ENCODE measurements at places on chromosomes 6 and 20. TPM values are rescaled to one million over a fixed set of nuclear protein-coding genes. Genes with fewer than 3 reads are reported as not detected.

Gene ADGRF5
- total RNA-seq = not detected

Gene RIPPLY2
- not detected for total RNA-seq

Gene RBM24
- total RNA-seq = 0.49 TPM

Gene GSTA2
- 0.50 TPM for total RNA-seq

Gene BPIFB4
- not detected for total RNA-seq

Gene ADGRF1
- 10.0 TPM for total RNA-seq

Gene CST7
- not detected for total RNA-seq

Gene BLCAP
- 106 TPM for total RNA-seq

Gene DEFB127
- total RNA-seq = not detected

Gene MCHR2
- total RNA-seq = not detected

Gene CCDC28A
- total RNA-seq = 7.3 TPM

Gene PRL
- total RNA-seq = not detected

Gene KCNG1
- total RNA-seq = 43.9 TPM

Gene SLCO4A1
- total RNA-seq = 0.17 TPM

Gene GJA10
- total RNA-seq = not detected

Gene ACSS1
- total RNA-seq = 3.5 TPM

Measured in mammary epithelial cell (primary cell).